Mucosa of descending colon (tissue), 3 donors: ENCODE measurements at places on chromosomes 7 and 10. TPM values are rescaled to one million over a fixed set of nuclear protein-coding genes. Genes with fewer than 3 reads are reported as not detected.

STEAP1 gene
- 24.5 TPM for total RNA-seq

CYP3A5 gene
- total RNA-seq: 179 TPM

SAMD9 gene
- total RNA-seq: 41.8 TPM

DHX32 gene
- total RNA-seq: 91.3 TPM

EIF5AL1 gene
- total RNA-seq: 0.87 TPM

FKBP6 gene
- not detected for total RNA-seq

PKD2L1 gene
- total RNA-seq: 0.22 TPM

DNAH11 gene
- total RNA-seq: 0.03 TPM

CPA2 gene
- 2.1 TPM for total RNA-seq

NKX6-2 gene
- not detected for total RNA-seq

MEOX2 gene
- 1.3 TPM for total RNA-seq

TMEM196 gene
- 0.14 TPM for total RNA-seq

GPR141 gene
- 1.0 TPM for total RNA-seq

FXYD4 gene
- total RNA-seq: not detected

GRCh38 chr7:28953633-28954032, 4.5 kb downstream of the TRIL start:
- no peak for DNase-seq

DNA sequence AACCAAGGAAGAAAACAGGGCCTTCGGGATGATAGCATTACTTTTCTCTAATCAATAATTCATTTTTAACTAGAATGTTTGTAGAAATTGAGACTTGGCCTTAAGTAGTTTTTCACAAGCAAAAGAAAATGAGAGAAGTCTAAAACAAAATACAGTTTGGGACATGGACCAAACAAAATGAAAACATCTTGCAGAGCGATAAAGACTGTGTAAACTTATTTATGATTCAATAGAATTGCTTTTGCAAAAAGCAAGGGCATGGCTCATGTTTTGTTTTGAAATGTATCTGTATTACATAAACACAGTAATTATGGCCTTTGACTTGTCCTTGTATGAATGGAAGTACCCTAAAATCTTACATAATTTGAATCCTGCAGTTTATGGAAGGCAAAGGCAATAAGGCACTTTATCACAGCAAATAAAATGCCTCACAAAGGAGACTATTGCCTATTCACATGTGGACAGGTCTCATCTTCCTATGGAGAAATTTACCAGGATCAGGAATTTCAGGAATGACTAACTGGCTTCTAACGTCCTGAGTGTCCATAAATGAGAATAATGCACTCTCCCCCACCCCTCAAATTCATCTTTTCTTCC, 295.2 kb downstream of the PTEN start:
- no peak for DNase-seq

DNA sequence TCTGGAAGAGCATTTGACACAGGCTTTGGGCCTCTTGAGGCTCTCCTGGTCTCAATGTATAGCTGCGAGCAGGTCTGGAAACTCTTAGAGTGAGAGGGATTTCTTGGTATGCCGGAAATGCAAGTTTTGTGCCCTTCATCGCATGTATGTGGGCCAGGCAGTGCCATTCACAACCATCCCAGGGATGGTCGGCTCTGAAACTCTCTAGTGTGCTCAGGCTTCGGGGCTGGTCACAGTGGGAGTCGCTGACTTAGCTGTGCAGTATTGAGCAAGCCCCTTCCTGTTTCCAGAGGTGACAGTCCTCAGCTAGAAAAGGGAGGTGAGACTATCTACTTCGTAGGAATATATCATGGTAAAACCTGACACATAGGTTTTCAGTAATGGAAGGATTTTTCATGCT, 2.0 kb upstream of the AOAH start:
- DNase-seq: no peak

- DNase-seq: peak; percentile 76
Measured at GRCh38 chr7:47940088-47941013, 7.9 kb downstream of the PKD1L1 start.

- DNase-seq: no peak
Measured at GRCh38 chr10:106672517-106673175, 491.9 kb downstream of the SORCS1 start.

DNA sequence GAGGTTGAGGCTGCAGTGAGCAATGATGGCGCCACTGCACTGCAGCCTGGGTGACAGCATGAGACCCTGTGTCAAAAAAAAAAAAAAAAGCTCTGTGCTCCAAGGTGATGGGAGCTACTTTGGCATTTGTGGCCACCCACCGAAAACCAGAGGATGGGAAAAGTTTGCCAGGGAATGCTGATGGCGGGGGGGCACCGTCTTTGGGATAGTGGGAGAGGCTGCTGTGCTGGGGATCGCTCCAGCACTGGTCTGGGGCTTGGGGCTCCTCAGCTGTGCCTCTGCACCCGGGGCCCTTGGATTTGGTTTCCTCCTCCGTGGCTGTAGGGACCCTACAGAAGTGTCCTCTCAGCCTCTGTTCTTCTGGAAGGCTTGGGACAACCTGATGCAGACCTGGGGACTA, 11.7 kb upstream of the RAMP3 start:
- no peak for DNase-seq

GRCh38 chr7:8134089-8134733, 127.8 kb downstream of the ICA1 start:
- DNase-seq: no peak

GRCh38 chr7:74029991-74030415, 2.0 kb downstream of the ELN start:
- no peak for DNase-seq

GRCh38 chr7:17368856-17369524, 70.5 kb downstream of the AHR start:
- DNase-seq: no peak

DNA sequence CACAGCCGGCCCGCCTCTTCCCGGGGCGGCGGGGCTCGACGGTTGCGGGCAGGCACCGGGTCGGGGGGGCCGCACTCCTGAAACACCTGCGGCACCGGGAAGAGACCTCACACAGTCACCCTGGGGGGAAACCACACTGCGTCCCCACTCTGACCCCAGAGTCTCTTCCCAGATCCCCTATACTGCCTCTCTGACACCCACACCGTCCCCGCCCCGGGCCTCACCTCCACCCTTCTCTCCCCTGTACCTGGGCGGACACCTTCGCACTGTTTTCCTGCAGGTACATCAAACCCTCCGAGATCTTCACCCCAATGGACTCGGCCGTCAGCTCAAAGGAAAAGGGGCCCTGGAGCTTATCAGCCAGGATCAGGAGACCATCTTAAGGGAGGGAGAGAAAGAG, 3.4 kb upstream of the GAL3ST4 start:
- no peak for DNase-seq

- peak; percentile 88 for DNase-seq
Measured at GRCh38 chr7:2760098-2760889, 72.3 kb downstream of the AMZ1 start.

- no peak for DNase-seq
Measured at GRCh38 chr7:15490291-15490690, 71.5 kb downstream of the AGMO start.

DNA sequence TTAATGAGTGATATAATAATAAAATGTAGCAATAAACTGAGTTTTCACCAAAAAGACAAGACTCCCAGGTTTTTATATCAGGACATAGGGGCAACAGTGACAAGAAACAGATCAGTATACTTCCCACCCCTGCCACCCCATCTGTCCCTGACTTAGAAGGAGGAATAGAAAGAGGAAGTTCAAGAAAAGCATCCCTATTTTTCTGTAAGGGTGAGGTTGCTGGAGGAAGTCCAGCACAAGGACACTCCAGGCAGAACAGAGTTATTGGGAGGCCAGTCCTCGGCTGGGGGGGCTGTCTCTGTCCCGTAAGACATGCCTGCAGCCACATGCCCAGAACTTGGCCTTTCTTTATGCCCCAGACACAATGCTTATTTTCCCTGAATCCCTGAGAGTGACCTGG, 16.5 kb upstream of the TLX1 start:
- no peak for DNase-seq

DNA sequence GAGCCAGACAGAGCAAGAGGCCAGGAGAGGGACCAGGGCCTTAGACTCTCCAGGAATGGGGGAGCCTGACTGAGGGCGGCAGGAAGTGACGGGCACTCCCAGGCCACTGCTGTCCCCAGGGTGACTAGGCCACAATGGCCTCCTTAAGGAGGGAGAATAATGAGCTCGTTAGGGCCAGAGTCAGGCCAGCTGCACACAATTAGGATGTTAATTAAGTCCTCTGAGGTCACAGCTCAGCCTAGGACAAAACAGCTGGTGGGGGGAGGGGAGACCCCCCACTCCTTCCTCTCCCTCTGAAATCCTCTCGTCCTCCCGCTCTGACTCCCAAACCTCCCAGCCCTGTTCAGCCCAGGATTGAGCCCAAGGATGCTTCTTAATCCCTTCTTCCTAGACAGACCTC, 143.0 kb downstream of the NEURL1 start:
- no peak for DNase-seq

DNA sequence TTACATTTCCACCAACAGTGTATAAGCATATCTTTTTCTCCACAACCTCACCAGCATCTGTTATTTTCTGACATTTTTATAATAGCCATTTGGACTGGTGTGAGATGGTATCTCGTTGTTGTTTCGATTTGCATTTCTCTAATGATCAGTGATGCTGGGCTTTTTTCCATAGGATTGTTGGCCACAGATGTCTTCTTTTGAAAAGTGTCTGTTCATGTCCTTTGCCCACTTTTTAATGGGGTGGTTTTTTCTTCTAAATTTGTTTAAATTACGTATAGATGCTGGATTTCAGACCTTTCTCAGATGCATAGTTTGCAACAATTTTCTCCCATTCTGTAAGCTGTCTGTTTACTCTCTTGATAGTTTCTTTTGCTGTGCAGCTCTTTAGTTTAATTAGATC, 28.9 kb downstream of the XRCC2 start:
- DNase-seq: no peak

DNA sequence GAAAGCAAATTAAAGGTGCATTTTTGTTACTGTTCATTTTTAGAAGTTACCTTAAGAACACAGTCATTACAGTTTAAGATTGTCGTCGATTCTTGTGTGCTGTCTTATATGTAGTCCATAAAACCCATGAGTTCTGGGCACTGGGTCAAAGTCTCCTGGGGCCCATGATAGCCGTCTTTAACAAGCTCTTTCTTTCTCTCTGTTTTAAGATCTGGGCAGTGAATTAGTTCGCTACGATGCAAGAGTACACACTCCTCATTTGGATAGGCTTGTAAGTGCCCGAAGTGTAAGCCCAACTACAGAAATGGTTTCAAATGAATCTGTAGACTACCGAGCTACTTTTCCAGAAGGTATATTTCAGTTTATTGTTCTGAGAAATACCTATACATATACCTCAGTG, 90.7 kb upstream of the CAPZA2 start:
- DNase-seq: no peak

GRCh38 chr10:59762505-59762904, 9.2 kb upstream of the MRLN start:
- no peak for DNase-seq

GRCh38 chr7:54968018-54968417, 50.8 kb upstream of the EGFR start:
- no peak for DNase-seq

DNA sequence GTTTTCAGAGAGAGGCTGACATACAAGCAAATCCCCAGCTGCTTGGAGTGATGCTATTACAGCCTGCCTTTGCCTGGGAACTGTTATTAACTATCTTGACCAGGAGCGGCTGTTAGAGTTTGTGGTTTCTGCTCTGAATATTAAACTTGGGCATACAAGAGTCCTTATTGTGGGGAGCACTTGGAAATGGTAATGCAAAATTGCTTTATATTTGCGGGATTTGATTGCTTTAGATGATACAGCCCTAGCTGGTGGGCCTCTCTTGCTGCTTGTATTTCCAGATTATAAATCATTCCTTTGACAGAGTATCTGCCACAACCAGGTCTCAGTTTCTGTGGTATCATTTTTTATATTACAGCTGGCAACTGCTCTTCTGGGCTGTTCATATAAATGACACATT, 101.9 kb upstream of the FAM204A start:
- no peak for DNase-seq

GRCh38 chr7:157740251-157740798, 403.5 kb downstream of the DNAJB6 start:
- DNase-seq: peak; percentile 3

- no peak for DNase-seq
Measured at GRCh38 chr10:78259391-78259790, 225.7 kb downstream of the RPS24 start.

DNA sequence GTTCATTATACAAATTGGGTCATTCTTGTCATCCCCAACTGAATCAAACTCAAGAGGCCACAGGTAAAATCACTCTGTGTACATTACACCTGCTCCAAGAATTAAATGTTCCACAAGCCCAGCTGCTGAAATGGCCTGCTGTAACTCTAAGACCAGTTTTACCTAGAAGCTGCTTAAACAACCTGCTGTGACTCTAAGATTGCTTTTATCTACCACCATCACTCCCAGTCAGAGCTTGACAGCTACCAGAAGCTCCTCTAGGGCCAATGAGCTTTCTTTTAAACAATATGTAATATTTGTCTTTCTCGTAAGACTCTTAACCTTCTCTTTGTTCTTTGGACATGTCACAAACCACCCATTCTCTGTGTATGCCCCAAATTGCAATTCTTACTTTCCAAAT, 141.8 kb upstream of the LRGUK start:
- no peak for DNase-seq

DNA sequence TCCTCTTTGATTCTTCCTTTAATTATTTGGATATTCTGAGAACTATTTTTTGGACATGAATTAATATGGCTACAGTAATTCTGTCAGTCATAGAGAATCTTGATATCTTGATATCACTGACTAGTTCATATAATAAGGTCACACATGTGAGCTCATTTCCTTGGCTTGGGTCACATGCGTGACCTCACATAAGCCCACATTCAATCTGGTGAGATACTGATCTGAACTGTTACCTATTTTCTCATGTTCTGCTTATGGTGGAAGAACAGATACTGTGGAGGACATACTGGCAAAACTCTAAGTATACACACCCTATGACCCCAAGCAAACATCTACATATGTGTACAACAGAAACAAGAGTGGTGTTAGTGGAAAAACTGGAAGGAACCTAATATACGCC, 44.1 kb downstream of the CUL2 start:
- DNase-seq: no peak

DNA sequence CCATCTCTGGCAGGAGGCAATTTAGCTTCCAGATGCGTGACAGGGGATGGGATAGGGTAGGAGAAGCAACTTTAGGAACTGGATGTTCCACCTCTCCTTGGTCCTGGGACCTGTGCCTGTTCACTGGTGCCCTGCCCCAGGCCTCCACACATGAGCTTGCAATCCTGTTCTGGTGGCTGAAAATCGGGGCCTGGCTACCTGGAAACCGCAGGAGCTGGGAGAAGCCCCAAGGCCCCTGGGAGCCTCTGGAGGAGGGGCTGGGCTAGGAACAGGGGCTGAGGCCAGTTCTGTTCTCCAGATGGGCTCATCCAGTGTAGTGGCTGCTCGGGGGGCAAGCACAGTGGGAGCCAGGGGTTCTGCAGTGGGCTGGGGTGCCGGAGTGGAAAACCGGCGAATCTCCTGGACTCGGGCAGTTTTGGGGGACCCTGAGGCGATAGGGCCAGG, 5.3 kb upstream of the MYOZ1 start:
- no peak for DNase-seq

- DNase-seq: no peak
Measured at GRCh38 chr10:92644921-92645320, 44.8 kb upstream of the HHEX start.
